Vagina (tissue), 2 donors: ENCODE measurements at places on chromosomes 12 and 14.

- DNase-seq, result no peak
These were observed 666 bp upstream of the DERA start for GRCh38 chr12:15910468-15910863.

DNA sequence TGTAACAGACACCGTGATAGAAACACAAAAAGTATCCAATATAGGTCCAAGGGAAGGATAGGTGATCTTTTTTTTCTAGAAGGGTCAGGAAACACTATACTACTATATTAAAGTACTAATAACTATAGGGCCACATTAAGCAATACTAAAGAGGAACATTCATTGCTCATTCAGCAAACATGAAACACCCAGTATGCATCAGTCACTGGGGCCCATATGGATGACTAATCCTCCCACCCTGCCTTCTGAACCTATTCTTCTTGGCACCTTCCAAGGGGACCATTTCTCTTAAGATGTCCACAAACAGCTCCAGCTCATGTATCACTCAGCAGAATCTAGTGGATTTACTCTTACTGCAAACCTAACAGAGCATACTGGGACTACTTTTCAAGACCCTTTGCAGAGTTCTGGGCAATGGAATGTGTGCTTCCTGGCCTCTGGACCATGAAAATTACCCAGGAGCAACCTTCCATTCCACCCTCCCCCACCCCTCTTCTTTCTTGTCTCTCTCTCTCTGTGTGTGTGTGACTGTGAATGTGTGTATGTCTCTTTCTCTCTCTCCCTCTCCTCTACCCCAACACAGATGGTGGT, 187.9 kb downstream of the EPS8 start:
- DNase-seq, result no peak

- DNase-seq, result no peak
These were observed 13.3 kb downstream of the BTBD7 start for GRCh38 chr14:93319494-93319893.

DNA sequence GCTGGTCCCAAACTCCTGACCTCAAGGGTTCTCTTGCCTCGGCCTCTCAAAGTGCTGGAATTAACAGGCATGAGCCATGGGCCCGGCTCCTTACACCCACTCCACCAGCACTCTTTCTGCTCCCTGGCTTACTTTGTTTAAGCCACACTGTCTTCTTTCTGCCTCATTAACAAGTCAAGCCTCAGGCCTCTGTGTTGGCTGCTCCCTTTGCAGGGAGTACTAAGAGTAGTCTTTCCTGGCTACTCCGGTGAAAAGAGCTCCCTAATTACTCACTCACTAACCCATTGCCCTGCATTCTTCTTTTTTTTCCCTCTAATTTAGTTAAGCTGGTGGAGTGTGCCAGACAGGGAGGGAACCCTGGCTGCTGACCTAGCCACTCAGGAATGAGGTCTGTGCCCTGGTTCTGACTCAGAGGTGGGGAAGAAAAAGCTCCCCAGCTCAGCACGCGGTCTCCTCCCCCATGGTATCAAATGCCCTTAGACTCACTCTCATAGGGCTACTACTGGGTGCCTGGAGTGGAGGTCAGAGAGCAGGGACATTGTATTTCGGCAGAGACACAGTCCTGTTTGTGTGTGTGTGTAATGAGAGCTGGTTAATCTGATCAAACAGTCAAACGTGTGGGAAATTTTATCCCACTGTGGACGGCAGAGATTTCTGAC, 19.8 kb downstream of the GALNT6 start:
- no peak for DNase-seq

DNA sequence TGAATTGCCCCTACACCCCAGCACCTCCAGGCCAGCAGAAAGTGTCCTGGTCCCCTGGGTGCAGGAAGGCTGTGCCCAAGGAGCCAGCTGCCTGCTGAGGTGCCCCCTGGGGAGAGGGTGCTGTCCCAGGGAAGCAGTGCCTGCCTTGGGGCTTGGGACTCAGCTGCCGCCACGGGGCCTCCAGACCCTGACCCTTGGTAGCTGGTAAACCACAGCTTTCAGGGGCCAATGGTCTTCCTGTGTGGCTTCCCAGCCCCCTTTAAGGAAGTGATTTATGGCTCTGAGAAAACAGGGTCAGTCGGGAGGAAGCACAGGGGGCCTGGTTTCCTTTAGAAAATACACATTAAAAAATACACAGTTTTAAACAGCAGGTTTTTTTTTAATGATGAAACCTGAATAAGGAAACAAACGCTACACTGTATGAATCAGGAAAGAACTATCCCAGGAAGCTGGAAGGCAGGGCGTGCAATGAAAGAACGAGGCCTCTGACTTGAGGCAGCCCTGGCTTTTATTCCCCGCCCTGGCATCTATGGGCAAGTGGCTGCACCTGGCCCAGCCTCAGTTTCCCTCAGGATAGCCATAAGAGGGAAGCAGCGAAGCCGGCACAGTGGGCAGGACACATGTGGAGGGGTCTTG, 40.6 kb upstream of the EML1 start:
- no peak for DNase-seq

DNA sequence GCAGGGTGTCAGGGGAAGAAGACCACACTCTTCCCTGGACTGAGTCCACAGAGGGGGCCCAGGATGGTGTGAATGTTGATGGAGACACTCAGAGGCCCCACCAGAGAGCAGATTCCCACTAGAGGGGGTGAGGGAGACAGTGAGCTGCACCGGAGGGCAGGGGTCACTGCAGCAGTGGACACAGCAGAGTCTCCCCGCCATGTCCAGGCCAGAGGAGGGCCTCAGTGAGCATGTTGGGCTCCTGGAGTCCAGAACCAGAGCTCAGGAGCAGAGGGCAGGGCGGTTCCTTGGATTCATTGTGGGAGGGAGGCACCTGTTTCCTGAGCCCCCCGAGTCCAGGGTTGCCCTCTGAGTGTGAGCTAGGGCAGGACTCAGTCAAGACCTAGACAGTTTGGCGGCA, 1.8 kb upstream of the KRT82 start:
- no peak for DNase-seq

- no peak for DNase-seq
These were observed 364.9 kb downstream of the GALC start for GRCh38 chr14:87628129-87628528.

- no peak for DNase-seq
These were observed 513 bp downstream of the CCNK start for GRCh38 chr14:99481745-99482099.
